ENCODE measurements at places on chromosomes 12 and 14.

- no peak for DNase-seq
These were observed 38.4 kb upstream of the MANSC4 start for GRCh38 chr12:27818401-27818918.

GRCh38 chr12:4273652-4274395, at the start of gene CCND2:
CCND2 (plus strand) TSS chr12:4273762; CDS start chr12:4274041, 279 bp downstream.
- no peak for DNase-seq

GRCh38 chr12:124096869-124097434, 123.9 kb downstream of the ZNF664 start:
- no peak for DNase-seq

DNA sequence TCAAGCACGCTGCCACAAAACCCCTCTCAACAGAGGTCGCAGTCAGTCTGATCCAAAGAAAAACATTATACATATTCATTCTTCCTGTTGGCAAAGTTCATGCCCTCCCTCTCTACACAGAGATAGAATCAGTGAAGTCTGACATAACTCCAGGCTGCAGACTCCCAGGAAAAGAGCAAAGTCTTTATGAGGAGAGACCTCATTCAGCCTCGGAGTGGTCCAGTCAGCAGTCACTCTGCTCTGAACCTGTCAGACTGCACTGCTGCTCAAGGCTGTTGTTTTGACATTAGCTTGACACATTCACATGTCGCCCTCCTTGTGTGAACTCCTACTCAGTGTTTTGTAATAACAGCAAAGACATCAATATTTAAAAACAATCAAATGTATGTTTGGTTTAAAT, 241.2 kb upstream of the G2E3 start:
- no peak for DNase-seq

DNA sequence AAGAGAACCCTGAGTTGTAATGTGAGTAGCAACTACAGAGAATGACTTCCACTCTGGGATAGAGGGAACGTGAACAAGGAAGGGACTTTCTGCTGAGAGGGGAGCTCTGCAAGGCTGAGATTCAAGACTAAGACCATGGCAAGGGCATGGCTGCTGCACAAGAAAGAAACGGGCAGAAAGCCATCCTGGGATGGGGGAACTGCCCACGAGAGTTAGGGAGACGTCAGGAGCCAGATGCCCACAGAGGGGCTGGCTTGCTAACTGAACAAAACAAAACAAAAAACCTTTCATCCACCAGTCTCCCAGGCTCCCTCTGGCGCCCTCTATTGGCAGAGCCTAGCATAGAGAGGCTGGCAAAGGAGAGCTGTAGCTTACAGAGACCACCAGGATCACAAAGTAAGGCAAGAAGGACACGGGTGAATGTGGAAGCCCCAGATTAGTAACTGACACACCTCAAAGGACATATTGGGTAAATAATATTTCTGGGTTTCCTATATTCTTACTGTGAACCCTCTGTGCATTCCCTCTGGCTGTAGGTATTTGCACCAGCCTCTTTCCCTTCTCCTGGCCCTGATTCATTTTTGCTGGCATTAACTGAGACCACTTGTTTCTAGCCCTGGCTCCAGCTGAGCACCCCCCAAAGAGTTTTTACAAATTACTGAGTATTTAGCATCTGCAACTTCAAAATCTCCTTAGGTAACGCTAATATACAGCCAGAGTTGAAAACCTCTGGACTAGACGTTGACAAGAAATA, 338.3 kb downstream of the EMP1 start:
- no peak for DNase-seq

GRCh38 chr14:54478636-54479215, 10.1 kb downstream of the GMFB start:
- DNase-seq, result no peak

GRCh38 chr14:77763978-77764377, 3.0 kb upstream of the SNW1 start:
- DNase-seq, result no peak

DNA sequence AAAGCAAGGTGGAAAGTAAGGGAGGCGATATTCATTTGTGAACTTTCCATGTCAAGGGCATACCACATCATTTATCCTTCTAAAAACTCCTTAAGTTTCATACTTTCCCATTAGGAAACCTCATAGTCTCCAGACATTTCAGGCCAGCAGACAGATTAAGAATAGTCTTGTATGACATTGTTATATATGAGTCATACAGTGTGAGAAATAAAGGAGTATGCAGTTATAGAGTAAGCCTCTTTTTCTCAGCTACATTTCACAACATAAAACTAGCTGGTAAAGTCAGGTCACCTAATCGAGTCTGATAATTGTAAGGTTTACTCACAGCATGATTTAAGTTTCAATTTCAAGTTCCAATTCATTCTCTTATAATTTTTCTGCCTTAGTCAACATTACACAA, 164.3 kb downstream of the GRIP1 start:
- no peak for DNase-seq

- DNase-seq, result no peak
These were observed 77.8 kb downstream of the VCPKMT start for GRCh38 chr14:50038398-50039119.

DNA sequence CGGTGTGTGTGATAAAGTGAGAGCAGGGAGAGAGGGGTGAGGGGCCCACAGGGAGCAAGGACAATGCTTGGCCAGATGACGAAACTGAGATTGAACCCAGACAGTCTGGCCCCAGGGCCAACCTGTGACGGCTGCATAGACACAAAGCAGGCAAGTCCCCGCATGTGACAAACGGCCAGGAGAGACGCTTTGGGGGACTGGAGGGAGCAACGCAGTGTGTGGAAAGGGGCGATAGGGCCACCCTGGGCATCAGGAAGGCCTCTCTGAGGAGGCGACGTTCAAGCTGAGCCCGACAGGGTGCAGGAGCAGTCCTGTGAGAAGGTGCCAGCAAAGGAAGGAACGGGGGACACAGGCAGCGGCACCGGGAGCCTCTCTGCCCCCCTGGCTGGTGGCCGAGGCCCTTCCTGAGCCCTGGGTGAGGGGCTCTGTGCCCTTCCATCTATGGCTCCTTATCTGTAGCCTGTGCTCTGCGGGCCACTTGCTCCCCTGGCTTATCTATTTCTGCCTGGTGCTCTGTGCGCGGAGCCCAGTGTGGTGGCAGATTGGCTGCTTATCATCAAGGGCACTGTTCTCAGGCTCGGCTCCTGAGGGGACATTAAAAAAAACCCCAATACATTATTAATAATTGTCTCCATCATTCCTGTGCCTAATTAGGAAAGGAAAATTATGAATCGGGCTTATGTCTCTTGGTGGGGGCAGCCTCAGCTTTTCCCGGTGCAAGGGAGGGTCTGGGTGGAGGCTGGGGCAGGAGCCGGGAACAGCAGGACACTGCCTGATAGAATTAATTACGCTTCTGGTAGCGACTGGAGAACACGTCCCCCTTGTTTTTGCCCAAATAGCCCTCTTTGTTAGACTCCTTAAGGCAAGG, 39.8 kb downstream of the PRIMA1 start:
- no peak for DNase-seq

GRCh38 chr14:100239211-100239839, 381 bp downstream of the YY1 start:
- no peak for DNase-seq
